ENCODE measurements at places on chromosomes 2 and 18. TPM values are rescaled to one million over a fixed set of nuclear protein-coding genes. Genes with fewer than 3 reads are reported as not detected.

GRCh38 chr18:59075923-59076322 lies 63.8 kb upstream of the SEC11C start:
- no peaks in the 10 kb centered on the region for H3K36me3 ChIP-seq
- no peak overlapping the region for H3K27ac ChIP-seq
- H3K4me3 ChIP-seq = no peak overlapping the region
- no peaks in the 10 kb centered on the region for H3K4me1 ChIP-seq

DNA sequence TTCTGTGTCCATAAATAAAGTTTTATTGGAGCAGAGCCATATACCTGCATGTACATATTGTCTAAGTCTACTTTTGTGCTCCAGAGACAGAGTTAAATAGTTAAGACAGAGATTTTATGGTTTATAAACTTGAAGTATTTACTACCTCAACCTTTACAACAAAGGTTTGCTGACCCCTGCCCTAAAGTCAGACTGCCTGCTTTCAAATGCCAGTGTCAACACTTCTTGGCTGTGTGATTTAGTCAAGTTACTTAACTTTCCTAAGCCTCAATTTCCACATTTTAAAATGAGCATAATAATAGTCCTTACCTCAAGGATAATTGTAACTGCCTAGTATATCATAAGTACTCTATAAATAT lies 44.4 kb upstream of the ITPRID2 start:
- H3K27ac ChIP-seq = no peak overlapping the region
- H3K36me3 ChIP-seq = no peaks in the 10 kb centered on the region
- H3K4me3 ChIP-seq = no peak overlapping the region
- H3K27me3 ChIP-seq = no peaks in the 10 kb centered on the region

DNA sequence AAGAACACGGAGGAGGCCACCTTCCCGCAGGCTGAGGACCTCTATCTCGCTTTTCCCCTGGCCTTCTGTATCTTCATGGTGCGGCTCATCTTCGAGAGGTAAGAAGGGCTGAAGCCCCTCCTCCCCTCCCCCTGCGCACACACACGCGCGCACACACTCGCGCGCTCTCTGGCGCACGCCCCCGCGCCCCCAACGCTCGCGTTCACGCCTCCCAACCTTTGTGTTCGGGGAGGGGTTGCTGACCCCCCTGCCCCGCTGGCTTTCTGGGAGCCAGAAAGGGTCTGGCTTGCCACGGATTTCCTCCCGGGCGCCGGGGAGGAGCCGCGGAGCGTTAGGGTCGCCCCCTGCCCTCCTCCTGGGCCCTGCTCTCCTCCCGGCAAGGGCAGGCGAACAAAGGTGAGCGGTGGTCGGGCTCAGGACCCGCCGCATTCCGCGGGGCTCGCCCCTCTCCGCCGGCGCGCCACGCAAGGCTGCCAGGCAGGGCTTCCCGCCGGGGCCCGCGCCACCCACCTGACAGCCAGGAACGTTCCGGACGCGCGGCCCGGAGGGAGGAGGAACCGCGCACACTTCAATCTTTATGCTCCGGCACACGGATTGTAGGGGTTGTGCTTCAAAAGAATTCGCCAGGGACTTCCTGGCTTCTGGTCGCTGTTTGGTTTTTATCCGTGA lies 583 bp downstream of the CERS6 start:
- DNase-seq = peak; percentile 76
- H3K4me1 ChIP-seq = peaks cover 19% of the 10 kb centered on the region
- peak overlapping the region; percentile 89 for H3K27ac ChIP-seq
- H3K27me3 ChIP-seq = no peaks in the 10 kb centered on the region

- no peak for DNase-seq
- peaks cover 3% of the 10 kb centered on the region for H3K27me3 ChIP-seq
- H3K4me1 ChIP-seq = peaks cover 38% of the 10 kb centered on the region
Observed at GRCh38 chr18:9740071-9740470, 32.0 kb downstream of the RAB31 start.

GRCh38 chr2:9972621-9973479 lies 21.4 kb downstream of the GRHL1 start:
- peak overlapping the region; percentile 7 for H3K4me3 ChIP-seq
- H3K36me3 ChIP-seq = peaks cover 18% of the 10 kb centered on the region
- H3K27me3 ChIP-seq = no peaks in the 10 kb centered on the region
- H3K4me1 ChIP-seq = peaks cover 53% of the 10 kb centered on the region

CTLA4 gene
- total RNA-seq = not detected
